T-helper 22 cell (primary cell): ENCODE measurements at places on chromosomes 16 and 17.

GRCh38 chr16:48408688-48409087 is 23.5 kb upstream of the SIAH1 start:
- DNase-seq = no peak

GRCh38 chr17:44587339-44587738 is 30.1 kb downstream of the FZD2 start:
- DNase-seq = no peak

- DNase-seq = peak; percentile 30
Observed at GRCh38 chr16:67278773-67279295, 498 bp upstream of the PLEKHG4 start.

DNA sequence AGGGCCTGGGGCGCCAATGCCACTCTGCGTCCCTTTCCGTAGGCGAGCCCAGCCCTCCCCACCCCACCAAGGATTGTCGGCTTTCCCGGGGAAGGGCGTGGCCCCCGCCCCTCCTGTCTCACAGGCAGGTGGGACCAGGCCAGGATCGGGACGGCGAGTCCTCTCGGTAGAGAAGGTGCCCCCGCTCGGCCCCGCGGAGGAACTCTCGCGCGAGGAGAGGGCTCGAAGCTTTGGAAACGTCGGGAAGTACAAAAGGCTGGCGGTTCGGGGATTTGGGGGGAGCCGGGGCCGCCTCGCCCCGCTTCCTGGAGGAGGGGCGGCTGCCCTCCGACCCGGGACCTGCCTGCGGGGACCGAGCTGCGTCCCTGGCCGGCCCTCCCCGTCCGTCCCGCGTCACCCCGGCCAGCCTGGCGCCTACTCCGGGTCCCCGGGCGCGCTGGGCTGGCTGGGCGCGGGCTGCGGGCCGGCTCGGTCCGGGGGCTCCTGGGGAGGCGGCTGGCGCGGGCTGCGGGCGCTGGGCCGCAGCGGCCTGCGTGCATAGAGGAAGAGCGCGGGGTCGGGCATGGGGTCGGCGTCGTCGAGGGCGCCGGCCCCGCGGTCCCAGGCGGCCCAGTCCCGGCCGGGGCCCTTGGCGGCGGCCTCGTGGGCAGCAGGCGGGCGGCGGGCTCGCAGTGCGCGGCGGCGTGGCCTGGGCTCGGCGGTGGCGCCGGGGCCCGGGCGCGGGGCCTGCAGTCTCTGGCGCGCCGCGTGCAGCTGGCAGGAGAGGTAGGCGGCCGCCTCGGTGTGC is 12.6 kb upstream of the CLUH start:
- DNase-seq = no peak

GRCh38 chr17:8285270-8286181 is 2.9 kb upstream of the RANGRF start:
- DNase-seq = no peak

DNA sequence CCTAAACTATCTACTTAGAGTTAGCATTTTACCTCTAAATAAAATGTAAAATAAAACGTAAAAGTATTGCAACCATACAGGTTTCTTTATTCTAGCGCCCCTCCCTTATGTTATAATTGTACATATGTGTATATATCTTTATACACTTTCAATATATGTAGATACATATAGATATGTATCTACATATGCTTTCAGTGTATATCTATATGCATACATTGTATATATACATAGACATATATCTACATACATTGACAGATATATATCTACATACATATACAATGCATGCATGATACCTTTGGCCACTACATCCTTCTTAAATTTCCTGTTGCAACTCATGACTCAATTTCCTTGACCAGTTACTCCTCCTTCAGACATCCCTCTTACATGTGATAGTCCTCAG is 16.7 kb downstream of the BPTF start:
- no peak for DNase-seq

DNA sequence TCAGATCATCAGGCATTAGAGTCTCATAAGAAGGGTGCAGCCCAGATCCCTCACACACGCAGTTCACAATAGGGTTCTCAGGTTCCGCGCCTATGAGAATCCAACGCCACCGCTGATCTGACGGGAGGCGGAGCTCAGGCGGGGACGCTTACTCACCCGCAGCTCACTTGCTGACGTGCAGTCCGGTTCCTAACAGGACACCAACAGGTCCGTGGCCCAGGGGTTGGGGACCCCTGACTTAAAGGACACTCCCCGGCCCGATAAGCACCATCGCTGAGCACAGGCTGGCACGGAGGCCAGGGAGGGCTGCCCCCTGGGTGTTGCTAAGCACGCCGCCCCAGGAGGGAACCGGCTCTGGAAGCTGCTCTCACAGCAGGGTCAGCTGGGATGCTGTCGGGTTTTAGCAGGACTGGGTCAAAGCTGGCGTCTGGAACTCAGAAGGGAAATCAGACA is 30.1 kb upstream of the BAHCC1 start:
- DNase-seq = no peak

GRCh38 chr16:89145406-89146161 is 26.0 kb upstream of the CDH15 start:
- DNase-seq = no peak
